ENCODE measurements at places on chromosomes 7 and 10.

DNA sequence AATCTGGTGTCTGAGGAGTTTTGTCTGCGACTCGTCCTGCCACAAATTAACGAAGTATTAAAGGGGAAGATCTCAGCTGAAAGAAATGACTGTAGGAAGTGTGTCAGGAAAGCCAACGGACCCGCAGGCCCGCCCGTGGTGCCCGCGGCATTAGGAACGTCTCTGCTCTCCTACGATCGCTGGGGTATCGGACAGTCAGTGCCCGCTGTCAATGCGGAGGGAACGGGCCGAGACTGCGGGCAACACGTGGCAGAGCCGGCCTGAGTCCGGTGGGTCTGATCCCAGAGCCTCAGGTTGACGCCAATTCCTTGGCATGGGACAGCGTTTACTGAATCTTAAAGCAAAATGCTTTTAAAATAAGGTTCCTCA lies 128.7 kb downstream of the KBTBD2 start:
- no peak for DNase-seq

- DNase-seq: no peak
Observed at GRCh38 chr10:103452506-103453230, 498 bp upstream of the CALHM2 start.

- no peak for DNase-seq
Observed at GRCh38 chr7:31126976-31127375, 74.9 kb downstream of the ADCYAP1R1 start.

DNA sequence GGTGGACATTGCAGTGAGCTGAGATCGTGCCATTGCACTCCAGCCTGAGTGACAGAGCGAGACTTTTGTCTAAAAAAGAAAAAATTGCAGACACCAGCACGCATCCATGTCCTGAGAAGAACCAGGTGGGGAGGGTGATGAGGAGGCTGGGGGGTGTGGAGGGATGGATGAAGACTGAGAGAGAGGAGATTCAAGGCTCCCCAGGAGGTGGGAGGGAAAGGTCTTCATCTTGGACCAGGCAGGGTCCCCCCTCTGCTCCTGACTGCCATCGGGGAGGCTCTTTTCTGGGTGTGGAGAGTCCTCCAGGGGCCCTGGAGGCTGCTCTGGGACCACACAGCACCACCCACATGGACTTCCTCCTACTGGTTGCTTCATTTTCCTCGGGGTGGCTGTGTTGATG lies 1.5 kb downstream of the SCART1 start:
- DNase-seq: no peak

DNA sequence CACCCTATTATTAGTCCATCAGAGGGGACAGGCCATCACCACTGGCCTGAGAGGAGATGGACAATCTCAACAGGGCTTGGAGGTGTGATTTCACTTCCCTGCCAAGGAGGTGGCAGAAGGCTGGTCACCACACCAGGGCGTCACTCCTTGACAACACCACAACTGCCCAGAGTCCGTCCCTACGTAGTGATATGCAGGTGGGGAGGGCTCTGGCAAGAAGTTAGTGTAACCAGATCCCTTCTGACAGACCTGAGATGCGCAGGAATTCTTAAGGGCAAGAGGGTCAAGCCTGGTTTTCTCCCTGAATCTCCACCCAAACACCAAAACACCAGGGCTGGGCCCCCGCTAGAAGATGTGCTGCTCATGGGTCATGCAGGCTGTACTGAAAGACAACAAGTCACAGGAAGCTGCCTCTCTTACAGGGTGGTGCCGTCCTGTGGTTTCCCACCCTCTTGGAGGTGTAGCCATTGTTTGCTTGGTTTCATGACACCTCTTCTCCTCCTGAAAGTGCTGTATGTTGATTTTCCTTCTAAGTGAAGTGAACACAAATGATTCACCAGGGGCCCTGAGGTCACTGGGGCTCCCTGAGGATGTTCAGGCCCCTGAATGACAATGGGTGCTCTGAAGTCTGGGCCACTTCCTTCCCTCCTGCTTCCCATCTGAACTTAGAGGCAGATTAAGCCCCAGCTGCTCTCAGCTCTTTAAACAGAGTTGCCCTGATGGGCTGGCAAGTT lies 27.1 kb downstream of the ATXN7L1 start:
- peak; percentile 64 for DNase-seq

GRCh38 chr10:113108948-113109347 lies 158.9 kb downstream of the TCF7L2 start:
- DNase-seq: no peak

- DNase-seq: no peak
Observed at GRCh38 chr10:75191821-75192568, 18.6 kb upstream of the VDAC2 start.

GRCh38 chr10:32445036-32445435 lies 904 bp upstream of the CCDC7 start:
- no peak for DNase-seq

DNA sequence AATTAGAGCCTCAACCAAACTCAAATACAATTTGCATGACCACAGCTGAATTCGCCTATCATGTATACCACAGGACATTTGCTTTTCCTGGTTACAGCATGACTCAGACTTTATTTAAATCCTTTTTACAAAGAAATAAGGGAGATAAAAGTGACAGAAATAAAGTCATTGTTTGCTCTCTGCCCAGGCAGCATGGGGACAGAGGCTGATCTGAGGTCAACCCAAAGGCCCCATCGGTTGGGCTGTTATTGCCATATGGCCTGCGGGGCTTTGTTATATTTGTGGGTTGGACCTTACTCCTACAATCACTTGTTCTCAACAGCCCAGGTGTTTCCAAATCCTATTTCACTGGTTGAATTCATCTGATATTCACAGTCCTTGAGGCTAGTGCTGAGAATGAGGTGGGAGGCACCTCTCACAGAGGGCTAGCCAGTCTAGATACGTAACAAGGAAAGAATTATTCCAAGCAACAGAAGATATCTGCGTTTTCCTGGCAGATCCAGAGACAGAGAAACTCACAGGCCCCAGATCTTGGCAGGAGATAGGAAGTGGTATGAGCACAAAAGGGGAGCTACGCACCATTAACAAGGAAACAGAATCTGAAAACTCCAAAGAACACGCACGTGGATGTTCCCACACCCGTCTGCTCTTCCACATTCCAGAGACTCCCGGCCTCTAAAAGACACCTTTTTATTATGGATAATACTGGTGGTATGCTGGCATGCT lies 117.3 kb downstream of the HIPK2 start:
- DNase-seq: no peak

- DNase-seq: no peak
Observed at GRCh38 chr7:66757939-66758338, 17.4 kb downstream of the RABGEF1 start.

GRCh38 chr10:124674768-124675222 lies 69.4 kb downstream of the FAM53B start:
- DNase-seq: no peak

GRCh38 chr7:36305226-36305625 lies 84.4 kb upstream of the ANLN start:
- DNase-seq: no peak

GRCh38 chr7:18474944-18475343 lies 20.6 kb upstream of the HDAC9 start:
- DNase-seq: no peak

DNA sequence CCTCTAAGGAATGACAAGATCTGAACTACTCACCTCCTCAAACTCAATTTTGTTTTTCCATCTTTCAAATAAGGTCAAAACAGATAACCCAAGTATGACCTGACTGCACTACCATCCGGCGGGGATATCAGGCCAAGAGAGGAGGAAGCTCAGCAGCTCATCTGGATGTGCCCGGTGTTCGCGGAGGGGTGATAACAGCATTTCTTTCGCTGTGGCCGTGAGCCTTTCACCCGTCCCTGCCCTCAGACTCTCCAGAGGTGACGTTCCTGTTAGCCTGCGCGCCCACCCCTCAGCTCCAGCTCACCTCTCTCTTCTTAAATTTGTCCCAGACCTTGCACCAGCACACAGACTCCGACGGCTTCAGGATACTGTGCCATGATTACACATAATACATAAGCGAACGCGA lies 526 bp downstream of the ZNF248 start:
- DNase-seq: peak; percentile 3

DNA sequence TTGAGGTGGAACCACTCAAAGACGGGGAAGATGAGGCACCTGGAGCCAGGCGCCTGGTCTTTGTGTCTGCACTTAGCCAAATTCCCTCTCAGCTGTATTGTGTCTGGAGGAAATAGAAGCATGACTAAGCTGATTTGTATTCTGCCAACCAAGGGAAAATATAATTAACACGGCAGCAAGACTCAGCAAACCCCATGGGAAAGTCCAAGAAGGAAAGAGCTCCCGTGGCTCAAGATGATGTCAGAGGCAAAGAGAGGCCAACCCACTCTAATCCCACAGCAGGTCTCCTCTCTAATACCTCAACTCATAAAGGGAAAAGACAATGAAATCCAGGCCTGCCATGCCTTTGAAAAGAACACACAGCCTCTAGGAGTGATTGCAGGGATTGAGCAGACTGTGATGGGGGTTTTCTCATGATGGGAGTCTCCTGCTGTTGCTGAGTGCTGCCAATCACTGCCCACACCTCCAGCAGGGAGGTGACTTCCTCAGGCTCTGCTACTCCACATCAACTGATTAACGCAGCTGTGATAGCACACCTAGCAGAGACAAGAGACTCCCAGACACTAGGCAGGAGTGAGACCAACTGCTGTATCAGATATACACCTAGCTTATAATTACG lies 255.5 kb upstream of the C7orf33 start:
- DNase-seq: no peak

GRCh38 chr10:11186374-11186773 lies 168.7 kb downstream of the CELF2 start:
- no peak for DNase-seq

DNA sequence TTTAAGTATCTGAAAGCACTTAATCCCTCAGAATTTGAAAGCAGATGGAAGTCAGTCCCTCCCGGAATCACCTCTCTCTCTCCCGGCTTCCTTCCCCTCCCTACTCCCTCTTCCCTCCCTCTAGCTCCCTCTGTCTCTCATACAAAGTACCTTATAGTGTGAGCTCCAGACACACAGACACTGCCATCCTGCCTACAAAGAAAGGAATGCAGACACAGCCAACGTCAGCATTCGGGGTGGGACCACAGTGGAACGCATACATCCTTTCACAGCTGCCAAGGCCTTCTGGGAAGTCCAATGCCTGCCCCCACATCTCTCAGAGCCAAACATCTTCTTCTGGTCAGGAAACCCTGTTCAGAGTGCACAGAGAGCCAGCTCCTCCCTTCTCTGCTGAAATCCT lies 9.3 kb downstream of the NOD1 start:
- no peak for DNase-seq

DNA sequence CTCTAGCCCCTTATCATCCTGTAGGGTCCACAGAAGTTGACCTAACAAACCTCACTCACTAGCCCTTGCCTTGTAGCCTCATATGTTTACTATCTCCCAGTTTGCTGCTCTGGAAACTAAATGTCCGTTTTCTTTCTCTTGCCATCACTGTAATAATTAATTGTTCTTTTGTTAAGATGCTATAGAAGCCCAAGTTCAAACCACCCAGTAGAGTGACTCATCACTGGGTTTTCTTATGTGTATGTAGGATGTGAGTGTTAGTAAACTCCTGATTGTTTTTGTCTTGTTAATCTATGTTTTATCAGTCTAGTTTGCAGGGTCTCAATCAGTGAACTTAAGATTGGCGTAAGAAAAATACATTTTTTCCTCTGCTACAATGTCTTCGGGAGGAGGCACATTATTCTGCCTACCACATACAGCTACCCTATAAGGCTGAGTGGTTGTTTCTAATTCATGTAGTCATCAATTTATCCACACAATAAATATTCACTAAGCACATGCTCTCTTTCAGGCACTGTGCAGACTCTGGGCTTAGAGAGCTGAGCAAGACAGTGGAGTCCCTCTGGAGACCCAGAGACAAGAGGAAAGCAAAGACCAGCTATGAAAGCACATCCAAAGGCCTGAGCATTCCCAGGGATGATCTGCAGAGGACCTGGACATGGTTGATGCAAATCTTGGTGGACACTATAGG lies 474.1 kb upstream of the AKR1E2 start:
- DNase-seq: no peak

DNA sequence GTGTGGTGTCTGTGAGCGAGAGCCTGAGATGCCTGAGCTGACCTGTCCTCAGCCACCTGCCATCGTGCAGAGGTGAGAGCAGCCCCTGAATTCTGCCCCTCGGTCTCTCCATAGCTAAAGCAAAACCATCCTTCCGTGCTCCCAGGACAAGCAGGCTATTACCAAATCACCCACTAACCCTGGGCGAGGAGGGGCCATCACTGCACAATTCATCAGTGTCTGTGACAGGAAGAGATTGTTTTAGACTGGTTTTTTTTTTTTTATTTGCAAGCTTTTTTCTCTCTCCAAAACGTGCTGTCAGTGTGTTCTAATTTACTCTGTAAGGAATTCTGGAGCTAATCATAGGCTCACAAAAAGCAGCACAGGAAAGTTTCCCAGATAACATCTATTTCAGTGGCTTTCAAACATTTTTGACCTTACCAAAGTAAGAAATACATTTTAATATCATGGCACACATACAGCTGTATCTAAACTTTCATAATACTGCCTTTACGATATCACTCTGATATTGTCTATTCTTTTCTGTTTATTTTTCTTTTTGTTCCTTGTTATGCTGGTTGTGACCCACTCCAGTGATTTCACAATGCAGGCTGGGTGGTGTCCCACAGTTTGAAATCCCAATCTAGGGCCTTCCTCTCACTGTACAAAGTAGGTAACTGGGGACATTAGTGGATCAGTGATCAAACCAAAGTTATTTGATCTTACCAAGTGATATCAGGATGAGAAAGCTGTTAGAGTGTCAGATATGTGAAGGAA lies 62.8 kb downstream of the EGFR start:
- no peak for DNase-seq

DNA sequence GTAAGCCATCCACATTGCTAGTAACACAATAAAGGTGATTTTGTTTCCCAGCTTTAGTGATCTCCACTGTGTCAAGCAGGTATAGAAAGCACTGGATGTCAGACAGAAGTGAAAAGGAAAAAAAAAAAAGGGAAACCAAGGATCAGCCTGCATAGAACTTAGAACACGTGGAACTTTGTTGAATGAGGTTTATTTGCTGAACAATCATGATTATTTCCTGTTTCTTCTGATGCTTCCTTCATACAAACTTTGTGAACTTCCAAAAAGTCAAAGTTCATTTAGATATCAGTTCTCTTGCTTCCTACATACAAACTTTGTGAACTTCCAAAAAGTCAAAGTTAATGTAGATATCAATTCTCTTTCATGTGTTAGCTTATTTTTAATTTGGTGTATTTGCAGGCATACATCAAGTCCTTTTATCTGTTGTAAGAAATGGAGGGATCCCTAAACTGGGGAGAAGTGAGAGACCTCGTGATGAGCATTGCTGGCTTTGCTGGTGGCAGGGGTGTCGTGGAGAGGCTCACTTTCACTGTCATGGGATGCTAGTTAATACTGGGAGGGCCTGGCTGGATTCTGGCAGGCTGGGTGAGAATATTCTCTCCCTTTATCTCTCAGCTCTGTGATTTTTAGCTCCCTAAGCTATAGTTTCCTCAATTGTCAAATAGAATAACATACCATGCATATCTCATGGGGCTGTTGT lies 298.4 kb downstream of the INHBA start:
- no peak for DNase-seq

DNA sequence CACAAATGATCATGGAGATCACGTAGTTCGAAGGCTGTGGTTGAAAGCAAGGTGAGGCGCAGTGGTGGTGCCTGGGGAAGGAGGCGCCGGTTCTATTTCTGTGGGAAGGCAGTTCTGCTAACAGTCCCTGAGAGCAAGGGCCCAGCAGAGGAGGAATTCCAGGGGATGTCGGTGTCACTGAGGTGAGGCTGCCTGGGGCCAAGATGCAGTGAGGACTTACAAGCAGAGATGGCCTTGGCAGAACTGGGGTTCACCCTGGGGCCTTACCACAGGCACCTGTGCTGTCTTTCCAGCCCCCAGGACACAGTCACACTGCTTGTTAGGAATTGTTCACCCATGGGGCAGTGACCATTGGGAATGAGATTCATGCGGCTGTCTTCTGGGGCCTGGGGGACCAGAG lies 26.7 kb downstream of the GBX1 start:
- DNase-seq: no peak

All from activated T-cell treated with anti-CD3 and anti-CD28 coated beads for 24 hours (primary cell).